ENCODE measurements at places on chromosomes 2 and 18. TPM values are rescaled to one million over a fixed set of nuclear protein-coding genes. Genes with fewer than 3 reads are reported as not detected.

DNA sequence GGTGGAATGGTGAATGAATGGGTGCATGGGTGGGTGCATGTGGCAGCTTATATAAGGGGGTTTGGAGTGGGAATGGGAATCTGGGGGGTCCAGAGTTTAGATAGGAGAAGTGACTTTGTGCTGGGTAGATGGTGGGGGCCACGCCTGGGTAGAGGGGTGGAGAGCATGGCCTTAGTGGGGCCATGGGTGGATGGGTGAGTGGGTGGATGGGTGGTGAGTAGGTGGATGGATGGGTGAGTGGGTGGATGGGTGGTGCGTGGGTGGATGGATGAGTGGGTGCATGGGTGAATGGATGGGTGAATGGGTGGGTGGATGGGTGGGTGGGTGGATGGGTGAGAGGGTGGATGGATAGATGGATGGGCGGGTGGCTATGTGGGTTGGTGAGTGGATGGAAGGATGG lies 53.9 kb downstream of the MYO7B start:
- DNase-seq, result no peak
- no peak overlapping the region for H3K4me3 ChIP-seq
- no peaks in the 10 kb centered on the region for H3K36me3 ChIP-seq
- no peaks in the 10 kb centered on the region for H3K27me3 ChIP-seq
- no peak overlapping the region for H3K27ac ChIP-seq

DNA sequence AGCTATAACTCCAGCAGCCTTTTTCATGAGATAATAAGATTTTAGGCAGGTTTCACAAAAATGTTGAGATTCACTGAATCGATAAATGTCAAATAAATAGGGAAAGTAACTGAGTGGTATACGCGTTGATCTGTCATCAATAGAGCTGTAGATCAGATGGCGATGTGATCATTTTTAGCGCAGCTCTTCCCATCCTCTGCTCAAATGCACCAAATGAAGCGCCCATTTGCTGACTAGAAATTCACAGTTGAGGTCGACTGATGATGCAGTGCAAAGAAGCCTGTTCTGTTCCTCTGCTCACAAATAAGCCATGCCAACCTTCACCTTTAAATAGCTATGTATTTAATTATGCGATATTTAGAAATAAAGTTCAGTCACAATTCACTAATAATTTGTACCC lies 693.5 kb downstream of the ARHGAP15 start:
- H3K27ac ChIP-seq, result no peak overlapping the region
- H3K4me1 ChIP-seq, result no peaks in the 10 kb centered on the region
- no peaks in the 10 kb centered on the region for H3K36me3 ChIP-seq

GRCh38 chr18:78293540-78293939 lies 686.1 kb upstream of the SALL3 start:
- H3K36me3 ChIP-seq, result no peaks in the 10 kb centered on the region
- H3K27ac ChIP-seq, result no peak overlapping the region
- H3K27me3 ChIP-seq, result no peaks in the 10 kb centered on the region
- H3K4me3 ChIP-seq, result no peak overlapping the region
- no peaks in the 10 kb centered on the region for H3K4me1 ChIP-seq
- DNase-seq, result no peak

GRCh38 chr2:240717181-240717641 lies 25.5 kb downstream of the AQP12A start:
- H3K27me3 ChIP-seq, result no peaks in the 10 kb centered on the region
- no peak for DNase-seq
- no peak overlapping the region for H3K4me3 ChIP-seq
- H3K4me1 ChIP-seq, result no peaks in the 10 kb centered on the region

DNA sequence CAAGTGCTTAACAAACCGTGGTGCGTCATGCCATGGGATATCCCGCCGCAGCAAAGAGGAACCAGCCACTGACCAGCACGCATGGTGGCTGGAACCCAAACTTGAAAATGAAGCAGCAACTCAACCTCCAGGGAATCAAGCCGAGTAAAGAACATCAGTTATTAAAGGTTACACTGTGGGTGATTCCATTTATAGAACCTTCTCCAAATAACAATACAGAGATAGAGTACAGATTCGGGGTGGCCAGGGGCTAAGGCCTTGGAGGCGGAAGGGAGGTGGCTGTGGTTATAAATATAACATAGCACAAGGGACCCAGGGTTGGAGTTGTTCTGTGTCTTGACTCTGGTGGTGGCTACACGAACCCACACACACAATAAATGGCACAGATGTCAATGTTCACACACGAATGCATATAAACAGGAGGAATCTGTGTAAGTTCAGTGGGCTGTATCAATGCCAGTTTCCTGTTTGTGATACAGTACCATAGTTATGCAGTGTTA lies 123.1 kb downstream of the EIPR1 start:
- no peak overlapping the region for H3K27ac ChIP-seq
- H3K4me1 ChIP-seq, result no peaks in the 10 kb centered on the region
- no peak overlapping the region for H3K4me3 ChIP-seq
- DNase-seq, result no peak
- H3K27me3 ChIP-seq, result no peaks in the 10 kb centered on the region
- no peaks in the 10 kb centered on the region for H3K36me3 ChIP-seq

- no peak overlapping the region for H3K4me3 ChIP-seq
- H3K36me3 ChIP-seq, result no peaks in the 10 kb centered on the region
- no peak for DNase-seq
- H3K4me1 ChIP-seq, result no peaks in the 10 kb centered on the region
- H3K27me3 ChIP-seq, result no peaks in the 10 kb centered on the region
Measured at GRCh38 chr18:23650968-23651927, 11.5 kb downstream of the ANKRD29 start.

DNA sequence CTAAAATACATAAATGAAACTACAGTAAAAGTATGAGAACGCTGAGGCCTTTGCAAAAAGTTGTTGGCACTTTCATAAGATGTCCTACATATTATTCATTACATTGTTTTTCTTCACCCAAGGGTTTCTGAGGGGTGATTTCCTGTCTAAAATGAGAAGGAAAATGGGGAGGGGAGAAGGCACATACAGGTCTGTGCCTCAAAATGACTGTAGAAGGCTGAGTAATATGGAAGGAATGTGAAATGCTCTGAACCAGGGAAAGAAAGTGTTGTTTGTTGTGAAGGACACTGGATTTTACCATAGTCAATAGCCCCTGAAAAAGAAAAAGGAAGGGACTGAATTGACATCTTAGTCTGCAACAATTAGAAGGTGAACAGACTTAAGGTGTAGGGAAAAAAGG lies 99.5 kb upstream of the RNF152 start:
- H3K36me3 ChIP-seq, result no peaks in the 10 kb centered on the region
- H3K27ac ChIP-seq, result no peak overlapping the region
- H3K4me3 ChIP-seq, result no peak overlapping the region
- no peak for DNase-seq
- H3K4me1 ChIP-seq, result no peaks in the 10 kb centered on the region

DNA sequence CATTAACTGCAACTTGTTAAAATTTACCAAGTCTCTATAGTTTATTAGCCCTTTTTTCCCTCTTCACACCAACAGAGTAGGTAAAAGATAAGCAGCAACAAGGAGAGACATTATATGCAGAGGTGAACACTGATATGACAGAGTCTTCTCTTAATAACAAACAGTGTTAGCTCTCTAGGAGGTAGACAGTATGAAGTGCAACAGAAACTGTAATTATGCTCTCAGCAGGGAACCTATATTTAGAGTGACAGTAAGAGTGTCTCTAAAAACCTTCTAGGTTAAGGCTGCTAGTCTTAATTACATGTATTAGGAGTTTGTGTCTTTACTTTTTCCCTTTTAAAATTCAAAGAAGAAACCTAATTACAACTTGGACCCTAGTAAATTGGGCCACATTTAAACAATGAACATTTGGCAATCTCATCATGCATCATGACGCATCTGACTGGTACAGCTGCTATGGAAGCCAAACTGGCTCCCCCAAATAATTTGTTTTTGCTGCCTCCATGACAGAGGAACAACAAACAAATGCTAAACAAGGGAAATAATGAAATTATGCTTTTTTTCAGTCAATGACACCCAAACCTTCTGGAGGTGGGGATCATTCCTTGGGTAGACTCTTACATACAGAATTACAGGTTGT lies 69.9 kb upstream of the MMADHC start:
- no peak overlapping the region for H3K27ac ChIP-seq
- H3K36me3 ChIP-seq, result no peaks in the 10 kb centered on the region
- no peaks in the 10 kb centered on the region for H3K27me3 ChIP-seq
- DNase-seq, result no peak

GRCh38 chr2:24456599-24457556 lies 34.2 kb upstream of the NCOA1 start:
- H3K27ac ChIP-seq, result no peak overlapping the region
- no peaks in the 10 kb centered on the region for H3K4me1 ChIP-seq
- H3K4me3 ChIP-seq, result no peak overlapping the region
- DNase-seq, result no peak

MGAT5 gene
- total RNA-seq, result 81.3 TPM

IMMT gene
- 77.2 TPM for total RNA-seq

ASXL3 gene
- total RNA-seq, result not detected

MAB21L4 gene
- total RNA-seq, result not detected

LAMA3 gene
- total RNA-seq, result not detected

GPR55 gene
- total RNA-seq, result 8.1 TPM

CACNB4 gene
- 0.47 TPM for total RNA-seq
